Suppressor macrophage treated with lipopolysaccharide for 4 hours (primary cell): ENCODE measurements at places on chromosomes 4 and X.
A peak's percentile ranks its signal among the peaks of the same experiment; 100 is the strongest.

DNA sequence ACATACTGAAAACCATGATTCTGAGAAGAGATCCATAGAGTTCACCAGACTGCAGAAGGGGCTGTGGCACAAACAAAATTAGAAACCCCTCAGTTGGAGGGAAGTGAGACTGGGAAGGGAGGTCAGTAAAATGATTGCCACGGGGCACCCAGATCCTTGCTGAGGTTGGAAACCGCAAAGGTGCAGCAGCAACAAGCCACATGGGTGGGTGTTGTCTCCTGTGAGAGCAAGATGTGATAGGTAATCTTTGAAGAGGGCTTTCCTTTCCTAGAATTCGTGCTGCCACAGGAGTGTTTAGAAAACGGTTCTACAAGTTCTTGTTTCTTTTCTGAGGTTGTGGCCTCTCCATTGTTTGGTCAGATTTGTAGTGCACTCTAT, 85.5 kb downstream of the NFKB1 start:
- DNase-seq = no peak

- peak; percentile 46 for DNase-seq
Observed at GRCh38 chrX:97529536-97530200, 646.0 kb downstream of the RPA4 start.

DNA sequence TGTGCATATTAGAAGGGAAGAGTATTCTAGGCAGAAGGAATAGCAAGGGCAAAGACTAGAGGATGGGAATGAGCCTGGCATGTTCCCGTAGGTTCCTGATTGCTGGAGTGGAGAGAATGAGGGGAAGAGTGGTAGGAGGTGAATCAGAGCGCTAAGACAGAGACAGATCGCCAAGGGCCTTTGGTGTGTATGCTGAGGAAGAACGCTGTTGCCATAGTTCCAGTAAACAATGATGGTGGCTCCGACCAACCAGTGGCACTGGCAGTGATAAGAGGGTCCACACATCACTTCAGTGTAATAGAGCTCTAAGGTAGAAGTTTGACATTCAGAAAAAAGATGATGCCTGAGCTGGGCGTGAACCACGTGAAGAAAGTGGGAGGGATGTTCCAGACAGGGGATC, 966 bp downstream of the TBC1D25 start:
- DNase-seq = no peak

GRCh38 chr4:172815499-172816164, 353.0 kb upstream of the GALNT7 start:
- DNase-seq = no peak

GRCh38 chr4:146590801-146591200, 47.9 kb upstream of the POU4F2 start:
- no peak for DNase-seq

DNA sequence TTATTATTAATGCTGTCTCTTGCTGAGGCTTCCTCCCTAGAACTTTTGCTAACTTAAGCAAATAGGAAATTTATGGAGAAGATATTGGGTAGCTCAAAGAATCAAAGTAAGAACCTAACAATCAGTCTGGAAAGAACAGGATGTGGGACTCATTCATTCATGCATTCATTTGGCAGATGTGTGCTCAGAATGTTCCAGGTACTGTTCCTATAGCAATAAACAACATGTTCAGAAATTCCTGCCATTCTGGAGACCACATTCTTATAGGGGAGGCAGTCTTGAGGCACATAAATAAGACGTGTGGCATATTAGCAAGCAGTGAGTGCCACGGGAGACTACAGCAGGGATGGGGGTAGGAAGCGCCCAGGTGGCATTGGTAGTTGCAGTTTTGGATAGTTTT, 5.0 kb downstream of the GRK4 start:
- no peak for DNase-seq

DNA sequence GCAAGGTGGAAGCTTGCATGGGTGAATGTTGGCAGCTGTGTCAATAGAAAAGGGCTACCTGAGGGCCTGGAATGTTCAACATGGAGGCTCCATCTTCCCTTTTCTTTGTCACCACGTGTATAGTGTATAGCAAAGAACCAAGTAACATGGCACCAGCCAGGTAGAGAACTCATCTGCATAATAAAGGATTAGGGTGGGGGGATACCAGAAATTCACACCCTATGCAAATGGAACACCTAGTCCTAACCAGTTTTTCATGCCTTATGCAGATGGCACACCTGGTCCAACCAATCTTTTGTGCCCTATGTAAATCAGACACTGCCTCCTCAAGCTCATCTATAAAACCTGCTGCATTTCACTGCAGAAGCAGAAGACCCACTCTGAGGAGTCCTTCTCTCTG, 169.6 kb upstream of the GLRA2 start:
- DNase-seq = no peak

- DNase-seq = no peak
Observed at GRCh38 chr4:38559374-38559773, 104.6 kb upstream of the KLF3 start.

DNA sequence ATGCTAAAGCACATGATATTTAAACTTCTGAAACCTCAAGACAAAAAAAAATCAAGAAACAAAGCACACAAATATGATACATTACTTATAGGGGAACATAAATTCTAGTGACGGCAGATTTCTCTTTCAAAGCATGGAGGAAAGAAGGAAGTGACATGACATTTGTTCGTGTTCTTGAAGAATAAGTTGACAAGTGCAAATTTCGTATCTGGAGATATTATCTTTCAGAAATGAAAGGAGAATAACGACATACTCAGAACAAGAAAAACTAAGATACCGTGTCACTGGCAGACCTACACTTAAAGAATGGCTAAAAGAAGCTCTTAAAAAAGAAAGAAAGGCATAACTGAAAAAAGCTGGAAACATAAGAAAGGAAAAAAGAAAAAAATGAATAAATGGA, 16.6 kb downstream of the CENPVL2 start:
- no peak for DNase-seq

DNA sequence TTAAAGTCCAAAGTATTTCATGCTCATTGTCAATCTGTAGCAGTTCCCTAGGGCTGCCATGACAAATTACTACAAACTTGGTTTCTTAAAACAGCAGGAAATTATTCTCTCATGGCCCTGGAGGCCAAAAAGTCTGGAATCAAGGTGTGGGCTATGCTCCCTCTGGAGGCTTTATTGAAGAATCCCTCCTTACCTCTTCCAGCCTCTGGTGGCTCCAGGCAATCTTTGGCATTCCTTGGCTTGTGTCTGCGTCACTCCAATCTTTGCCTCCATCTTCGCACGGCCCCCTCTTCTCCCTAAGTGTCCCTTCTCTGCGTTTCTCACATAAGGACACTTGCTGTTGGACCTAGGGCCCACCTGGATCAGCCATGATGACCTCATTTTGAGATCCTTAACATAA, 170.4 kb downstream of the SMIM20 start:
- DNase-seq = no peak

DNA sequence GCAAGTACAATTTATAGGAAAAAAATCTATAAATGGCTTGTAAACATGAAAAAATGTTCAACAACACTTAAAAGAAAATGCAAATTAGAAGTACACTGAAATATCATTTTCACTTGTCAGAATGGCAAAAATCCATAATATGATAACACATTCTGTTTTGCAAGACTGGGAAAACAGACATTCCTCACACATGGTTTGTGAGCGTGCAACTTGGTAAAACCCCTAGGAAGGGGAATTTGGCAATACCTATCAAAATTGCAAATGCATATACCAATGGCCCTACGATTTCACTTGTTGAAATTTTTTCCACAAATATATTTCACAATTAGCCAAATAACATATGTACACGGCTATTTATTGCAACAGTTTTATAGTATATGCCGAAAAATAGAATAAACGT, 31.4 kb downstream of the TBC1D9 start:
- DNase-seq = peak; percentile 92

DNA sequence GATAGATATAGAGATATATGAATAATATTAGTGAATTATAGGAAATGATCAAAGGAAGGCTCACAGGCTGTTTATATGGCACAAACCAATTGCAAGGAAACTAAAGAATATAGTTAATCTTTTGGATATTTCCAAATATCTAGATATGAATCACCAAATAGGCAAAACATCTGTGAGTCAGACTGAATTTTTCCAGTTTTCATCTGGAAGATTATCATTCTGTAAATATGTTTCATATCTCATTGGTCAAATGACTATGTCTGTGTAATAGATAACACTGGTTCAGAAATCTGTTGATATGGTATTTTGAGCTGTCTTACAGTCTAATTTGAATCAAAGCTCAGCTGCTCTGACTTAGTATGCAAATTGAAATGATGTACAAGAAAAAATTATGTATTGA, 303.6 kb downstream of the FAM133A start:
- no peak for DNase-seq

- DNase-seq = peak; percentile 15
Observed at GRCh38 chrX:3962511-3963311, 249.3 kb upstream of the PRKX start.

DNA sequence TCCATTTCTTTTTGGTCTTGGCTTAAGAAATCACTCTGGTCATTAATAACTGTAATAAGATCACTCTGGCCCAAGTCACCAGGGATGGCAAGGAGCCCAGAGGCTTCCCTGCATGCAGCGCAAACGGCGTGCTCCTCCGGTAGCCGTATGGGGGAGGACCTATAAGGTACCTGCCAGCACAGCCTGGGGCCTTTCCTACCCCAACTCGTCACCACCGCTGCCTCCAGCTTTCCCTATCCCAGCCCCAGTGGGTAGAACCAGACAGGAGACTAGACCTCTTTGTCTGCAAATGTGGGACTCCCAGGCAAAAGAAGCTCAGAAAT, 25.9 kb downstream of the HAND2 start:
- DNase-seq = no peak

DNA sequence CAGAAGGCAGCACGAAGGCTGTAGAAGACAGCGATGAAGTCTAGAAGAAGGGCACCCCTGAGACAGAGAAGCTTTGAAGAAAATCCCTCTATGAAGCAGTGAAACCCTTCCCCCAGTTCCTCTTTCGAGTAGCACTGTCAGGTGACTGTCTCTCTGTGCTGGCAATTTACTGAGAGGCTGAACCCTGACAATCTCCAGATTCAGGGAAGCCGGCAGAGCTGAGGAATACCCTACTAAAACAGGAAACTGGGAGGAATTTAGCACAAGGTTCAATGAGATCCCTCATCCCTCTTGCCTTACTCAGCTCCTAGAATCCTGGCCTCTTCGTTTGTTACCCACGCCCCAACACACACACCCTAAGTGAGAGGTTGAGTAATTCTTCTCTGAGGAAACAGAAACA, 239.7 kb upstream of the NOCT start:
- peak; percentile 74 for DNase-seq

DNA sequence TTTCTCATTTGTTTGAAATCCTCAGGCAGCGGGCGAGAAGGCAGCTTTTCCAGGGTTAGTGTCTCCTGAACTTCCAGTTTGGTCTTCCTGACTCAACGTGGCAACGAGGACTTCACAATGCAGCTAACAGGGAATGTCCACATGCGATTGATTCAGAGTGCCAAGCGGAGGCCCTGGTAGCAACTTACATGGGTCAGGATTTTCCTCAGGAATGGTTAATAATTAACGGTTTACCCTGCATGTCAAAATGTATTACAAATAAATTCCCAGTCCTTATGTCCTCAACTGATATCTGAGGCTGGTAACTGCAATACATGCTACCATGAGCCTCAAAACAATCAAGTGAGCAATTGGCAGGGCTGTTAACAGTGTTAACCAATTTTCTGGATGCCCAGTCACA, 67.2 kb downstream of the MAP3K15 start:
- DNase-seq = no peak

GRCh38 chr4:145904413-145905177, 34.0 kb downstream of the ZNF827 start:
- no peak for DNase-seq

GRCh38 chr4:72295966-72296557, 264.3 kb downstream of the NPFFR2 start:
- peak; percentile 26 for DNase-seq

DNA sequence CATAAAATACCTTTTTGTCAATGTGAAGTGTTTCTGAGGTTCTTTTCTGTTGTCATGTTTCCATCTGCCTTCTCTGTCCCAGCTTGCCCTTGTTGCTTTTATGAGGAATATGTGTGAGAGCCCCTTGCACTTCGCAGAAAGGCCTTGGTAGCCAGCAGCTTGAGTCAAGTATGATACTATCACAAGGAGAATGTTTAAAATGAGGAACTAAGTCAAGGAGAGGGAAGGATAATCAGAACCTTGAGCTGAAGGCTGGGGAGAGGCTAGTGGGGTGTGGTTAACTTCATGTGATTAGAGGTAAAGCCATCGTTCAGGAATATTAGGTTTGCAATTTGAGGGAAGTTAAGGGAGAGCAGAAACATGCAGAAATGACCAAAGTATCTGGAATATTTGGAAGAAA, 12.7 kb downstream of the PGK1 start:
- DNase-seq = peak; percentile 21

DNA sequence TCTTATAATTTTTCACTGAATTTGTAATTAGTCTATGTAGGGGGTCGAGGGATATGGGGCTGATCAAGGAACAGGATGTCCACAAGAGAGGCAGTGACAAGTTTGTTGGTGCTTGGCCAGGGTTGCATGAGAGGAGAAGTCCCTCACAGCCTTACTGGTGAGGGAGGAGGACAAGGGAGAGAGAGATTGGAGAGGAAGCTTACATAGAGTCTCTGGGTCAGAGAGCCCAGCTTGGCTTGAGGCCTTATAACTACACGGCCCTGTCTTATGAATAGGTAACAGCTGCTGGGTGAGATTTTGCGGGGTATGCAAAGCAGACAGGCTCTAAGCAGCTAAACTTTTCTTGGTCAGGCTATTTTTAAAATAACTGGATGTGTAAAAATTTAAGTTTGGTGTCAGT, 37.9 kb upstream of the OTUD4 start:
- DNase-seq = no peak

GRCh38 chr4:184845367-184846021, 19.7 kb upstream of the ACSL1 start:
- DNase-seq = peak; percentile 61

GRCh38 chr4:7653510-7654369, 219.0 kb upstream of the PSAPL1 start:
- DNase-seq = peak; percentile 86

GRCh38 chr4:71009890-71010588, 16.6 kb downstream of the DCK start:
- peak; percentile 57 for DNase-seq

DNA sequence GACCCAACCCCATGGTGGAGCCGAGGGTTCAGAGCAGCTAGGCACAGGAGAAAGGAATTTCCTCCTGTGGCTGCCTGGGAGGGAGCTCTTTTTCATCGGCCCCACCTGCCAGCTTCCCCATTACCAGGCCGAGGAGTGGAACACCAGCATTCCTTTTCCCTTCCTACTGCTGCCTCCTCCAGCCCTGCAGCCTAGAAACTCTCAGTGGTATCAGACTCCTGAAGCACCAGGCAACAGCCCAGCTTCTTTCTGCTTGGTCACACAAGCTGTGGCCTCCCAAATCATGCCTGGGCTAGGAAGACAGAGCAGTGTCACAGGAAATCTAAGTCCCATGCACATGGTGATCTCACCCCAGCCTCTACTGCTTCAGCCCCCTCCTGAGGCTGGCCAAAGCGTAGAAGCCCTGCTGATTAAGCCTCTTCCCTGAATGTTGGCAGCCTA, 30.1 kb downstream of the RTL5 start:
- peak; percentile 63 for DNase-seq

DNA sequence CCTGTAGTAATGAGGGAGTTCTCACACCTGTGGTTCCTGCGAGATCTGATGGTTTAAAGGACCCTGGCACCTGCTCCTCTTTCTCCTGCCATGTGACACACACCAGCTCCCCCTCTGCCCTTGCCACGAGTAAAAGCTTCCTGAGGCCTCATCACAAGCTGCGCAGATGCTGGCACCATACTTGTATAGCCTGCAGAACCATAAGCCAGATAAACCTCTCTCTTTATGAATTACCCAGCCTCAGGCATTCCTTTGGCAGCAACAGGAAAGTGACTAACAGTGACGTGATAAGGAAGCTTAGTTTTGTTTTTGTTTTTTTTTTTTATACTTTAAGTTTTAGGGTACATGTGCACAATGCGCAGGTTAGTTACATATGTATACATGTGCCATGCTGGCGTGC, 130.9 kb downstream of the AFAP1 start:
- no peak for DNase-seq
